ENCODE measurements at places on chromosomes 3 and 15.

- DNase-seq: no peak
Measured at GRCh38 chr3:130491431-130491830, 25.5 kb upstream of the COL6A6 start.

DNA sequence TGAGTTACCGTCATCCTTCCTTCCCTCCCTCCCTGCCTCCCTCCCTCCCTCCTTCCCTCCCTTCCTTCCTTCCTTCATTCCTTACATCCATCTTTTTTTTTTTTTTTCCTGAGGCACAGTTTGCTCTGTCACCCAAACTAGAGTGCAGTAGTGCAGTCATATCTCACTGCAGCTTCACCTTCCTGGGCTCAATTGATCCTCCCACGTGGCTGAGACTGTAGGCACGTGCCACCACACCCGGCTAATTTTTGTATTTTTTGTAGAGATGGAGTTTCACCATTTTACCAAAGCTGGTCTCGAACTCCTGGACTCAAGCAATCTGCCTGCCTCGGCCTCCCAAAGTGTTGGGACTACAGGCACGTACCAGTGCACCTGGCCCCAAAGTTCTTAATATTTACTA, 25.8 kb downstream of the USP3 start:
- DNase-seq: no peak

GRCh38 chr3:154081305-154081704, 39.9 kb upstream of the ARHGEF26 start:
- DNase-seq: no peak

- DNase-seq: no peak
Measured at GRCh38 chr3:27719314-27720003, 2.7 kb downstream of the EOMES start.

DNA sequence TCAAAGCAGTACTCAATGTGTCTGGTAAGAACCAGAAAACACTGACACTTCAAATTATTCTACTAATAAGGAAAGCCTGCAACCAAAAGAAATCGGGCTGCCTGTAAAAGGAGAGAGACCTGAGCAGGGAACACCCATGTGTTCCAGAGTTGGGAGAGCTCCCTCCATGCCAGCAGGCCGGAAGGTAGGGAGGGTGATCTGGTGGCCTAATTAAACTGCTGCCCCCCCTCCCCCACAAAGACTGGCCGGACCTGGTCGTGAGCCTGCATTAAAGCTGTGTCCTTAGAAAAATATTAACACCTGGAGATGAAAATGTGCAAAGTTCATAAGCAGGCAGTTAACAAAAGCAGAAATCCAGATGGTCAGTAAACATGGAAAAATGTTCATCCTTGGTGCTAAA, 170.6 kb upstream of the BHLHE40 start:
- DNase-seq: no peak

- DNase-seq: no peak
Measured at GRCh38 chr3:30586806-30587486, 19.5 kb upstream of the TGFBR2 start.

DNA sequence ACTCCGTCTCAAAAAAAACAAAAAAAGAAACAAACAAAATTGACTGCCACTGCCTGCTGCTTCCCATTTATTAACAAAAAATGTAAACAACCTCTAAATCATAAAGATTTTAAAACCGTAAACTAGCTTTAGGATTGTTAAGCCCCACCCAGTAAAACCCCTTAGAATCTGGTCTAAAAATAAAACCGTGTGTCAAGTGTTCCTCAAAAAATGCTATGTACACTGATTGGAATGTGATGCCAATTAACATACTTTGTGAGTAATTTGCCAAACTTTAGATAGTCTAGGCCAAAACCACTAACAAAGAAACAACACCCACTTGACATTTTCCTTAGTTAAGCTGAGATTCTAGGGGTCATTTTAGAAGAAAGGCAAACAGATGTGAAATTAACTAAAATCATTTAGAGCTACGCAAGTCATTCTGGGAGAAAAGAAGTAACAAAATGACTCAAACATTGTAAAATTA, 5.3 kb downstream of the RAF1 start:
- DNase-seq: no peak

GRCh38 chr3:30448450-30449289, 157.7 kb upstream of the TGFBR2 start:
- no peak for DNase-seq
